Activated CD4-positive, alpha-beta T cell treated with anti-CD3 and anti-CD28 coated beads for 36 hours (primary cell): ENCODE measurements at places on chromosomes 12 and 14.

DNA sequence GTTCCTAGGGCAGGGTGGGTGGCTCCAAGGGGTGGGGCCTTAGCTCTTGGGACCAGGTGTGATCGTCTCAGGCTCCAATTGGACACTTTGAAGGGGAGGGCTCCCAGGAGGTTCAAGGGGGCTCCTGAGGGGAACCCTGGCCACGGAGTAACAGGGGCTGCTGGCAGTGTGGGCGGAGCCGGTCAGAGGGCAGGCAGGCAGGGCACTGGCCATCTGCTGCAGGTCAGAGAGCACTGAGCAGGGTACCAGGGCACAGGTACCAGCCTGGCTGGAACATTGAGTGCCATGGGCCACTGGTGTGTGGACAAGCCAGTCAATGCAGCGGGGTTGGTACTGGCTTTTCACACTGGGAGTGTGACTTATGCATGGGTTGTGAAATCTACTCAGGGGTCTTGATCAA is 32.2 kb downstream of the SYNE3 start:
- DNase-seq = no peak

- DNase-seq = no peak
Observed at GRCh38 chr14:91554535-91555332, 44.6 kb upstream of the PPP4R3A start.

DNA sequence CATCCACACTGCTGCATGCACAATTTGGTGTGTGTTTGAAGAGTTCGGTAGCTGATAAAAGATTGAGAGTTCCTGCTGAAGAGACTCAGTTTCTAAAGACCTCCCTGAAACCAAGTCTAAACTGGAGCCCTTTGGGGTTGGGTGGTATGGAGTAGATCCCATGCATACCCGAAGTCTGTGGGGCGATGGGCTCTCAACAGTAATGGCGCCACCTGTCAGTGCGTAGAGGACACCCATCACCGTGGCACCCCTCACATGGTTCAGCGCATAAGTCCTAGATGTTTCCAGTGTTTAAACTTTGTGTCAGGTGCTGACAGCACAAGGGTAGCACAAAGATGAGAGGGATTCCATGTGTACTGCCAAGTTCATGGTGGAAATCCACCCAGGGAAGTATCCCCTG is 85.9 kb downstream of the ESR2 start:
- no peak for DNase-seq

- DNase-seq = no peak
Observed at GRCh38 chr12:87924149-87924548, 105.1 kb downstream of the C12orf50 start.

DNA sequence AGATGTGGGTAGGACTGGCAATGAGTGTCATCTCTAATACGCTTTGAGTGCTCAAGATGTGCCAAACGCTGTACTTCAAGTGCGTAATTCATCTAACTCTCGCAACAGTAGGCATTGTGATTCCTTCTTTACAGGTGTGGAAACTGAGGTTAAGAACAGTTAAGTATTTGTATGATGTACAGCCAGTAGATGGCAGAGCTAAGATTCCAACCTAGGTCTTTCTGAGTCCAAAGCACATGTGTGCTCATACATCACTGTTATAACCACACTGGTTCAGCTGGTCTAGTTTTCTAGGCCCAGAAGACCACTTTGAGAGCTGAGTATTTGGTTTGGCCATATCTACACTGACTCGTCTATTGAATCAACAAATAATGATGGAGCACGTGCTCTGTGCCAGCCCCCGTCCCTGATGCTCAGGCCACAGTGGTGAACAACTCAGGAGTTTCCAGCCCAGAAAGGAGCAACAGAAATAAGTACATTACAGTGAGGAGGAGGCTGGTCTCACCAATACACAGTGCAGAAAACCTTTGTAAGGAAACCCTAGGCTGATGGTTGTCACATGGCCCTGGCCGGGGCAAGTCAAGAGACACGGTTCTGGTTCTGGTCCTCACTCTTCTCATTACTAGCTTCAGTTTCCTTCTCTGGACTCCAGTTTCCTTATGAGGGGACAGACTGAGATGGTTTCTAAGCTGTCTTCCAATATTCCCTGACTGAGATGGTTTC is 69.3 kb upstream of the SCN8A start:
- DNase-seq = no peak

DNA sequence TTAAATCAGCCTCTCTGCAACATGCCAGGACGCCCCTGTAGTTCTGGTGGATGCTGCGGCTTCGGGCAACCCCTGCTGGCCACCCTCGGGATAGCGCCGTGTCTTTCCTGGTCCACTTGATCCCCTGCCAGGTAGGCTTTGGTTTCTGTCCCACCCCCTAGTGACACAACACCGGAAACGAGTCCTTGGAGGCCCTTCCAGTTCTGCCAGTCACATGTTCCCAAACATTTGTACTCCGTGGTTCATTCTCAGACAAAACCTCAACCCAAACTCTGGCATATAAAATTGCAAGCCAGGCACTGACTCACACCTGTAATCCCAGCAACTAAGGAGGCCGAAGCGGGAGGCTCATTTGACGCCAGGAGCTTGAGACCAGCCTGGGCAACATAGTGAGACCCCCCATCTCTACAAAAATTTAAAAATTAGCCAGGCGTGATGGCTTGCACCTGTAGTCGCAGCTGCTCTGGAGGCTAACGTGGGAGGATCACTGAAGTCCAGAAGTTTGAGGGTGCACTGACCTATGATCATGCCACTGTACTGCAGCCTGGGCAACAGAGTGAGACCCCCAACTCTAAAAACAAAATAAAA is 37.0 kb downstream of the RASAL1 start:
- DNase-seq = peak; percentile 88

GRCh38 chr14:39446131-39446744 is 14.0 kb upstream of the FBXO33 start:
- no peak for DNase-seq

DNA sequence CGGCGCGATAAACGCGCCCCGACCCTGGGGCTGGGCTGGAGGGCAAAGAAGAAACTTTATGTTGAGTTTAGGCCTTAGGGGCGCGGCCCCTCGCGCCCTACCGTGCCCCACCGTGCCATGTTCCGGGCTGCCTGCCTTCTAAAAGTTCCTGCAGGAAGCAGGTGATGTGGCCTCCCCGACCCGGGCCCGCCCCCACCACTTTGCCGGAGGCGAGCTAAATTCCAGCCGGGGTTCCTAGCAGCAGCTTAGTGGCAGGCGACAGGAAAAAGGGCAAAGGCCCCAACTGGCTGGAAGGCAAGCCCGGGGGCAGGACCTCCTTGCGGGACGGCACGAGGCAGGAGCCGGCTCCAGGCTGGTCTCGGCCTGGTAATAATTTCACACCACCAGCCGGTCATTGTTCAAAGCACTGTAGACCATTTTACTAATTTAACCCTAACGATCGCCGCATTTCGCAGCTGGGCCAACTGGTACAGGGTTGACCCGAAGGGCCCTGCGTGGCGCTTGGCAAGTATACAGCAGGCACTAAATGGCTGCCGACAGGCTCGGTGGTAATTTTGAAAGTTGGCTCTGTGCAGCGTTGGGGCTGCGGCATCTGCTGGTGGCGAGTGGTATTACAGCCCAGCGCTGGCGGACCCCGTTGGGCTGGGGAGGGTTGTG is 895 bp upstream of the CCDC88C start:
- peak; percentile 88 for DNase-seq

- DNase-seq = no peak
Observed at GRCh38 chr12:40203060-40203430, 21.8 kb upstream of the LRRK2 start.

- DNase-seq = no peak
Observed at GRCh38 chr12:6073426-6073825, 51.0 kb downstream of the VWF start.

DNA sequence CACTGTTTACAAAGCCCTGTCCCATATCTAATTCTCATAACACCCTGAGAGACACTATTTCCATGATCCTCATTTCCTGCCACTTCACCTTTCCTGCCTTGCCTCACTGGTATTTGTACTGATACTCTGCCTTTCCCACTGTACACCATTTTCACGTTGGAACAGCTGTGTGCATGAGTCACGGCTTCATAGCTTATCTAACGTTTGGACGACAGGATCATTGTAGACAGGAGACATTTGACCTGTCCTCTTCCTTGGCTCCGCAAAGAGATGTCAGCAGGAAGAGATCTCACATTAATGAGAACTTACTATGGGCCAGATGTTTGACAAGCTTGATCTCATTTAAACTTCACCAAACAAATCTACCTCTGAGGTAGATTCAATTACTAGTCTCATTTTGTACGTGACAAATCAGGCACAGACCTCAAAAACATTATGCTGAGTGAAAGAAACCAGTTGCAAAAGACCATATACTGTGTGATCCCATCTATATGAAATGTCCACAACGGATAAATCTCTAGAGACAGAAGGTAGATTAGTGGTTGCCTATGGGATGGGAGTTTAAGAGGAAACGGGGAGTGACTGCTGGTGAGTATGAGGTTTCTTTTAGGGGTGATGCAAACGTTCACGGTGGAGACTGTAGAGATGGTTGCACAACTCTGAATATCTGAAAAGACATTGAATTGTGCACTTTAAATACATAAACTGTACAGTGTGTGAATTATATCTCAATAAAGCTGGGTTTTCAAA is 71.2 kb downstream of the KCNK13 start:
- no peak for DNase-seq

DNA sequence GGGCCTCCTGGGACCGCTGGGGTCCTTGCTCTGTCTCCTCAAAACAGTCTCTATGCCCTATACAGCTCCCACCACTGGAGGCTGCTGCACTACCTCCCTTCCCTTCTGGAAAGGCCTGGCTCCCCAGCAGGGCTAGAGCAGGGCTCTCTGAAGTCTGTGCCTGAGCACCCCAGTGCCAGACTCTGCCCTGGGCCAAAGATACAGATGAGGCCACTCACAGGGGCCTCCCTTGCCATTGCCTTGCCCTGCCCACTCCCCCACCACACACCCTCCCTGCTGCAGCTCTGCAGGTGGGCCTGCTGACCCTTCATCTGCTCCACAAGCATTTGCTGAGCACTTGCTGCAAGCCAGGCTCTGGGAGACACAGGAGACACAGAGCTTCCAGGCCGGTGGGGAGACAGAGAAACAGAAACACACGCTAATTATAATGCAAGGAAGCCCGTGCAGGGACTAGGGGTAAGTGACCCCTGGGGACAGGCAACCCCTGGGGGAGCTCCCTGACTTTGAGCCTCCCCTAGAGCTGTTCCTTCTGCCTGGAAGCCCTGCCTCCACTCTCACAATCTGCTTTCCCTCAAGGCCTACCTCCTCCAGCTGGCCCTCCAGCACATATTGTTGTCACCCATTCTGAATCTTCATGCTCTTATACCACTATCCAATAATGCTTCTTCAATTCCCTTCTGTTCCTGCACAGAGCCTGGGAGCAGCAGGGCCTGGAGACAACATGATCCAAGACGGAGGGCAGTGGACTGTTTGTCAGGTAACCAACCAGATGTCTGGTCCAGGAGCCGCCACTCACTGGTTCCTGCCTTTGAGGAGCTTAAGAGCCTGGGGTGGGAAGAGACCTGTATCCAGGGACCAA is 32.6 kb upstream of the PNMA1 start:
- no peak for DNase-seq

DNA sequence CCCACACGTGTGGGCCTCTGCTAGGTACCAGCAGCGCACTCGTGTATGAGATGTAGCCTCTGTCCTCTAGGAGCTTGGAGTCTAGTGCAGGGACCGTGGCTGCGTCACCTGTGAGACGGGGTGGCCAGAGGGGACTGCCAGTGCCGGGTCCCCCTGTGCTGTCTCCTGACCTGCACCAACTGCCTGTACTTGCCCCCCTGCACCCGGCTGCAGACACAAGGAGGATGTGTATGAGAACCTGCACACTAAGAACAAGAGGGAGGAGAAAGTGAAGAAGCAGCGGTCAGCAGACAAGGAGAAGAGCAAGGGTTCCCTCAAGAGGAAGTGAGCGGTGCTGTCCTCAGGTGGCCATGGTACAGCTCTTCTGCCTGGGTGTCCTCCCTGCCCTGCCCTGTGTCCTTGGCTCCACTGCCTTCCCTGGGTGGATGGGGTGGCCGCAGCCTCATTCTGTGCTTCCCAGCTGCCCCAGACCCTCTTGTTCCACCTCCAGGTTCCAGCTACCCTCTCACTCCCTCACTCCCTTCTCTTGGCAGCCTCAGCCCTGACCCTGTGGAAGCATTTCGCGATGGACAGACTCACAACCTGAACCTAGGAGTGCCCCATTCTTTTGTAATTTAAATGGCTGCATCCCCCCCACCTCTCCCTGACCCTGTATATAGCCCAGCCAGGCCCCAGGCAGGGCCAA is 9.6 kb downstream of the PTPN6 start:
- DNase-seq = peak; percentile 57

GRCh38 chr12:89879766-89880165 is 171.1 kb upstream of the ATP2B1 start:
- no peak for DNase-seq

GRCh38 chr12:19529951-19530636 is 90.8 kb downstream of the AEBP2 start:
- DNase-seq = no peak

DNA sequence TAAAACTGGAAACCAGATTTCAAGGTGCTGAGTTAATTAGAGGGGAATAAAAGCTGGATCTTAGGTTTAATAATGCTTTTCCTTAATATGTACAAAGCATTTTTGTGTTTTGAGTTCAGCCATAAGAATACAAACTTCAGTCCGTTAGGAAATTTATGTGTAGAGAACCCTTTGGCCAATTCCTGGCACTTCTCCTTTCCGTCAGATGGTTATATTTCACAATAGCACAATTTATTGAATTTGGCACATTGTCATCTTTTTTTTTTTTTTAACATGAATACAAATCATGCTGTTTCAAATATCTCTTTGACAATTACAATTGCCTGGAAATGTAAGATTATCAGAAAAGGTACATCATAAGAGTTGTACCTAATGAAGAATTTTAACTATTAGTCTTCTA is 56.2 kb upstream of the DDHD1 start:
- DNase-seq = no peak

DNA sequence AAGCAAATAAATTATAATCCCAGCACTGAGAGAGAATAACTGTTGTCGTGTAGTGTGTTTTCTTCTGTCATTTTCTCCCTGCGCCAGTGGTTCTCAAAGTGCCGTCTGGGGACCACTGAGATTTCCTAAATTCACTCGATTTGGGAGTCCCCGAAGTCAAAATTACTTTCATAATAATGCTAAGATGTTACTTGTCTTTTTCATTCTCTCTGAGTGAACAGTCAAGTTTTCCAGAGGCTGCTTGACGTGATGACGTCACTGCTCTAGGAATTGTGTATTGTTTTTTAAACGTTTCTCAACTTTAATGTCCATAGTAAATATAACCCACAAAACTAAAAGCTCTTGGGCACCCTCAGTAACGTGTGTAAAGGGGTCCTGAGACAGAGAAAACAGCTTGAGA is 796 bp upstream of the POP5 start:
- DNase-seq = peak; percentile 38

GRCh38 chr12:2819810-2820209 is 7.3 kb downstream of the ITFG2 start:
- DNase-seq = no peak
